Osteocyte (in vitro differentiated cells): ENCODE measurements at places on chromosomes 2 and 18.

DNA sequence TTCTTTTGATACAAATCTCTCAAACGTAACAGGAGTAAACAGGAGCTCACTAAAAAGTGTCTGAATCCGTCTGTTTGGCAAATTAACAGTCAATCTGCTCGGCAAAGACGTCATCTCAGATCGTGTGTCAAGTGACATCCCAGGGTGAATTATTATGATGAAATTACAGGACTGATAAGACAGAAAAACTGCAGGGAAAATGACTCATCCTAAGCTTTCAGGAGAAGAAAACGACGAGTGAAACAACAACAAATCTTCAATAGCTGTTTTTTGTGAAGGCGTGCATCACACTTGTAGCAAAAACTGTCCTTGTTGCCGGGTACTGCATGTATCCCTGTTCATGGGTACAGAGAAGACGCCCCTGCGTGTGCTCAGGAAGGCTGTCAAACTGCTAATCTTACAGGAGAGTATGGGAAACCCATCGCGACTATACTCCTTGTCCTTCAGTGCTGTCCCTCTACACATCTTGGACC lies 24.9 kb downstream of the EPB41L3 start:
- DNase-seq: no peak
- no peaks in the 10 kb centered on the region for H3K36me3 ChIP-seq
- no peaks in the 10 kb centered on the region for H3K27me3 ChIP-seq
- H3K27ac ChIP-seq: no peak overlapping the region

GRCh38 chr2:187547353-187547979 lies 6.8 kb downstream of the TFPI start:
- peaks cover 90% of the 10 kb centered on the region for H3K4me1 ChIP-seq
- H3K27ac ChIP-seq: peak overlapping the region; percentile 90
- H3K36me3 ChIP-seq: peaks cover 34% of the 10 kb centered on the region
- H3K27me3 ChIP-seq: no peaks in the 10 kb centered on the region

GRCh38 chr2:182667315-182667695 lies 48.8 kb upstream of the DNAJC10 start:
- peaks cover 4% of the 10 kb centered on the region for H3K4me1 ChIP-seq
- no peak overlapping the region for H3K4me3 ChIP-seq
- peaks cover 2% of the 10 kb centered on the region for H3K27me3 ChIP-seq
- no peak for DNase-seq

GRCh38 chr18:77129150-77129551 lies 3.4 kb downstream of the MBP start:
- H3K36me3 ChIP-seq: no peaks in the 10 kb centered on the region
- H3K4me1 ChIP-seq: peaks cover 66% of the 10 kb centered on the region
- H3K27me3 ChIP-seq: no peaks in the 10 kb centered on the region
- H3K27ac ChIP-seq: peak overlapping the region; percentile 93
- H3K4me3 ChIP-seq: peak overlapping the region; percentile 24
